Cerebellum (tissue), 4 donors: ENCODE measurements at places on chromosomes 7 and 10. TPM values are rescaled to one million over a fixed set of nuclear protein-coding genes. Genes with fewer than 3 reads are reported as not detected.

The PRLHR gene
- total RNA-seq: 0.36 TPM

The GIMAP1 gene
- 0.82 TPM for total RNA-seq

The HOXA11 gene
- not detected for total RNA-seq

The SGCE gene
- 118 TPM for total RNA-seq

The SNCG gene
- total RNA-seq: 8.9 TPM

The NRG3 gene
- total RNA-seq: 27.1 TPM

The SPDYE1 gene
- total RNA-seq: 0.09 TPM

The GRB10 gene
- 60.4 TPM for total RNA-seq

The LRIT1 gene
- not detected for total RNA-seq

The UNCX gene
- total RNA-seq: 15.5 TPM

The FAM25A gene
- total RNA-seq: not detected

The ENKUR gene
- total RNA-seq: 6.4 TPM

The SMO gene
- total RNA-seq: 20.0 TPM

The CTNNA3 gene
- 24.9 TPM for total RNA-seq

The BLNK gene
- total RNA-seq: 0.27 TPM

The TSPAN15 gene
- total RNA-seq: 15.1 TPM
